ENCODE measurements at places on chromosomes 3 and 15.

DNA sequence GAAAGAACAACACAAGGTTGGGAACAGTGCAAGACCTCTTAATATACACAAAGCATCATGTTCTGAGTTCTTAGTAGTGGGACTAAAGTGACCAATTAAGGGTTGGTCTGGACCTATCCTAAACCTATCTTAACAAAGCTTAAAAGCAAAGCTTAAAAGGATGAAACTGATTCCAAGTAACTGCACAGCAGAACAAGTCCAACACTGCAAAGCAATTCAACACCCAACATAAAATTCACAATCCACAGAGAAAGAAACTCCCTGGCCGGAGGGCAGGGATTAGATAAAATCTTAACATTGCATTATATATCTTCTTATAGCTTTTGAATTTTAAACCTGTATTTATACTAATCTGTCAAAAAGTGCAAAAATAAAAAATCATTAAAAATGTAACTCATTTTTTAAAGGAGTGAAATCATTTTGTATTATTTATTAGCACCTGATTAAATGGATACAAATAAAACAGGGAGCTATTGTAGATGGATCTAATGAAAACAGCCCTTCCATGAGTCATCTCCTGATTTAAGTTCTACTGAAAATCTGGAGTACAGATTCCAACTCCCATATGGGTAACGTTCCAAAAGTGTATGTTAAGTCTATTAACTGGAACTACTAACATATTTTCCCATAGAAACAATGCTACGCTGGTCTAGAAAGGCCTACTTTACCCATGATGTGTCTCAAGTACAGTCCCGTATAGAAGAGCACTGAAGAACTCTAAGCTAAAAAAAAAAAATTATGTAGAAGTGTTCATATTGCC, 34.9 kb downstream of the PIK3R4 start:
- no peak for DNase-seq

- DNase-seq: no peak
Measured at GRCh38 chr15:89496155-89497098, at the start of gene RHCG. RHCG (minus strand) TSS chr15:89496583; CDS start chr15:89496544, 39 bp downstream.

- peak; percentile 59 for DNase-seq
Measured at GRCh38 chr3:152328841-152329240, 60.1 kb downstream of the MBNL1 start.

GRCh38 chr3:50493623-50494022, 9.8 kb downstream of the CACNA2D2 start:
- no peak for DNase-seq

DNA sequence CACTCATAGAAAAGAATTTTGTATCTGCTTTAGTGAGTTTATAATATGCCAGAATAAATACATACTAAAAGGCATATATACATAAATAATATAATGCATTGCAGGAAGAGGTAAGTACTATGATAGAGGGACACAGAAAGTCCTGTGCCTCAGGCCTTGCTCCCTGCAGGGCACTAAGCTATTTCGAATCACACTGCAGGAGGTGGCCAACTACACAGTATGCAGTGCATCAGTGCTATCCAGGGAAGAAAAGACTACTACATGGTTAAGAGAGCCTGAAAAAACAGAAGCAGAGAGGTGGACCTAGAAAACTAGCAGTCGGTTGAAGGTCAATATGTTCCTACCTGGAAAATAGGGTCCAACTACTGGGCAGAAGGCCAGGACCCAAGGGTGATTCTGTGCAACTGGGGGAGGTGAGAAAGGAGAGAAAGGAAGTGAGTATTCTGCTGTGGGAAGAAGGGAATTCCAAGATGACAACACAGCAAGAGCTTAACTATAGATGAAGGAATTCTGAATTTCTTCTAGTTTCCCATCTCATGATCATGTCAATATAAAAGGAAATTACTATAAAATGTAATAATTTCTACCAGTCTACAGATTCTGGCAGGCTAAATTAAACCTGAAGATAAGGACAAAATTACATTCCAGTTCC, 218.0 kb downstream of the ZBTB20 start:
- DNase-seq: no peak

DNA sequence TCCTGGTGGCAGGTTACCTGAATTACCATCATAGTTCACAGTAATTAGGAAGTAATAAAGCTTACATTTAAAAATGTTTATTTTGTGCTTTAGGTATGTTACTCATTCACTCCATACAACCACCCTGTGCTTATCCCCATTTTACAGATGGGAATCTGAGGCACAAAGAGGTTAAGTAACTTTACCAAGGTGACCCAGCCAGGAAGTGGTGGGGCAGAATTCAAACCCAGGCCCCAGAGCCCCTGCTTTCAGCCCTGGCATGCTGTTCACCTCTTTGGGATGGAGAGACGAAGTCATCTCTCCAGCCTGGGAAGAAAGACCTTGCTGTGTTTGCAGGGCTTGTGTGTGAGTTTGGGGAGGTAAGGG, 285.6 kb upstream of the TPM1 start:
- no peak for DNase-seq

DNA sequence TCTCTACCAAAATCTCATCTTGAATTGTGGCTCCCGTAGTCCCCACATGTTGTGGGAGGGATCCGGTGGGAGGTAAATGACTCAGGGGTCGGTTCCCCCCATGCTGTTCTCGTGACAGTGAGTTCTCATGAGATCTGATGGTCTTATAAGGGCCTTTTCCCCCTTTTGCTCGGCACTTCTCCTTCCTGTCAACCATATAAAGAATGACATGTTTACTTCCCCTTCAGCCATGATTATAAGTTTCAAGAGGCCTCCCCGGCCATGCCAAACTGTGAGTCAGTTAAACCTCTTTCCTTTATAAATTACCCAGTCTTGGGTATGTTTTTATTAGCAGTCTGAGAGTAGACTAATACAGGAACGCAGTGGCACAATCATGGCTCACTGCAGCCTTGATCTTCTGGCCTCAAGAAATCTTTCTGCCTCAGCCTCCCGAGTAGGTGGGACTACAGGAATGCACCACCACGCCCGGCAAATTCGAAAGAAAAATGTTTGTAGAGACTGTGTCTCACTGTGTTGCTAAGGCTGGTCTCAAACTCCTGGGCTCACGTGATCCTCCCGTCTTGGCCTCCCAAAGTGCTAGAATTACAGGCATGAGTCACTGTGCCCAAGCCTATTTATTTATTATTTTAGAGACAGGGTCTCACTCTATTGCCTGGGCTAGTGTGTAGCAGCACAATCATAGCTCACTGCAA, 101.0 kb downstream of the ATP10A start:
- DNase-seq: no peak

- no peak for DNase-seq
Measured at GRCh38 chr15:67025719-67026609, 39.4 kb upstream of the SMAD3 start.

Data from AG04450 (cell line).